ENCODE measurements at places on chromosomes 12 and 14.

DNA sequence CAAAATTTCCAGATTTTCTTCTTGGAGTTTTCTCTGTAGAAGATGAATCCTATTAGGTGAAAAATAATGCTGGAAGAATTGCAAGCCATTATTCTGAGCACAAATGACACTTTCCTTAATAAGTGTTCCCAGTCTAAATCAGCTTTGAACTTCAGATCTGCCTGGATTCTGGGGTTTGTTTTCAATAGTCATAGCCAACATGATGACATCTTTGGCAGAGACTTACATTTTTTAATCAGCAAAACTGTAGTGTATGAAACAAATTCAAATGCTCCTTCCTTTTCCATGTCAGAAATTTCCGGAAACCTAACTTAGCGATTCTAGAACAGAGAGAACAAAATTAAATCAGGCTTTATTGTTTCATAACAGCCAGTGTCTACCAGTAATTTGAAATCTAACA is 88.5 kb downstream of the TSPAN8 start:
- DNase-seq: no peak

DNA sequence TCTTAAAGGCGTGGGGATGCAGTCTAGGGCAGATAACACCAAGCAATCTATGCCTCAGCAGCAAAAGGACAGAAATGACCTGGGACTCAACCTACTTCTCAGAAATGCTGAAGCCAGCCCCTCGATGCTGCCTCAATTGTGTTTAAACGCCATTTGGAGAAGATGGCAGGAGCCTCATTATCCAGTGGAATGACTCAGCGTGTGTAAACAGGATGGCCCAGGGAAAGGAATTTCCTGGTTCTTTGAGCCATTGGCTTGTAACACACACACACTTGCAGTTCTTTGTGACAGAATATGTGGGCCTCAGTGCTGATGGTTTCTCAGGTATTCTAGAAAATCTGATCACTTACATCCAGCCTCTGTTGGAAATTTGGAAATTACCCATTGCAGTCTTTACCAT is 154.3 kb downstream of the NTF3 start:
- DNase-seq: no peak

DNA sequence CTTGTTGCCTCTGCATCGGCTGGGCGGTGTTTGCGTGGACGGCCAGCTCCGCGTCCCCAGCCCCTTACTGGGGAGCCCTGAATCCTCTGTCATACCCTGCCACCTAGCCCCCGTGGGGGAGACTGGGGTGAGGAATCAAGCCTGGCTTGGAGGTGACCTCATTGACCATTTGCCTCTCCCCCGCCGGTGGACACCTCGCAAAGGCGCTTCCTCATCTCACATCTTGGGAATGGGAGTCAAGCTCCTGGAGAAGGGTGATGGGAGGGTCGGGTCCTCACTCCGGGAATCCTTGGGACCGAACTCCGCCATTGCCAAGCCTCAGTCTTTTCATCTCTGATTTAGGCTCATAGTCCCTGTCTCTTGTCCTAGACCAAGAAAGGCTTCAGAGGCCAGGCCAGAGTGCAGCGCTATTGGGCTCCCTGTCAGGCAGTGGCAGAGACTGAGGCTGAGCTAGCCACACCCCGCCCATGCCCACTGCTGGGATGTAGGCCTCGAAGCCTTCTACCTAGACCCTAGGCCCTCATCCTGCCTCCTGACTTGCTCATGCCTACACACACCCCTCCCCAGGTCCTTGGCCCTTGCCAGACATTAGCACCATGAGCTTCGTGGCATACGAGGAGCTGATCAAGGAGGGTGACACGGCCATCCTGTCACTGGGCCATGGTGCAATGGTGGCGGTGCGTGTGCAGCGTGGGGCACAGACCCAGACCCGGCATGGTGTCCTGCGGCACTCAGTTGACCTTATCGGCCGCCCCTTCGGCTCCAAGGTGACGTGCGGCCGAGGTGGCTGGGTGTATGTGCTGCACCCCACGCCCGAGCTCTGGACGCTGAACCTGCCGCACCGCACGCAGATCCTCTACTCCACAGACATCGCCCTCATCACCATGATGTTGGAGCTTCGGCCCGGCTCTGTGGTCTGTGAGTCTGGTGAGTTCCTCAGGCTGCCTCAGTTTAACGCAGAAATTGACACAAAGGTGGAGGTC is 678 bp downstream of the TRMT61A start:
- DNase-seq: no peak

DNA sequence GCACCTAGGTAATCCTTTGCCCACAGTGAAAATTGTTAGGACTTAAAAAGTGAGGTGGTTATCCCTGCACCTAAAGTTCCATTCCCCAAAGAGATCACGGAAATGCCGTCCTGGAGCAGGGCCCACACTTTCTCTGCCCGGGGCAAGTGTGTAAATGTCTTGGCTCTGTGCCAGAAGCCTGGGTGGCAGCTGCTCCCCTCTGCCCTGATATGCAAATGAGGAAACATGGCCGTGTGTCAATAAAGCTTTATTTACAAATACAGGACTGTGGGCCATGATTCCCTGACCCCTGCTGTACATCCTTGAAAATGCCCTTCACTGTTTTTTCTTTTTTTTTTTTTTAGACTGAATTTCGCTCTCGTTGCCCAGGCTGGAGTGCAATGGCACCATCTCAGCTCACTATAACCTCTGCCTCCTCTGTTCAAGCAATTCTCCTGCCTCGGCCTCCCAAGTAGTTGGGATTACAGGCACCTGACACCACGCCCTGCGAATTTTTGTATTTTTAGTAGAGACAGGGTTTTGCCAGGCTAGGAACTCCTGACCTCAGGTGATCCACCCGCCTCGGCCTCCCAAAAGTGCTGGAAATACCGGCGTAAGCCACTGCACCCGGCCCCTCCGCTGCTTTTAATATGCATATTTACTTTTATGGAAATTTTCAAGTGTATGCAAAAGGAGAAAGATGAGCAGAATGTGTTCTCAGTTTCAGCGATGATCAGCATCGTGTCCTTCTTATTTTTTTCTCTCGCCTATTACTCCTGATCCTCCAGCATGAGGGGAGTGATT is 75.5 kb downstream of the GALNT9 start:
- no peak for DNase-seq

- DNase-seq: no peak
Observed at GRCh38 chr14:94043111-94043755, 17.1 kb downstream of the OTUB2 start.
